ENCODE measurements at places on chromosomes 2 and 18.

DNA sequence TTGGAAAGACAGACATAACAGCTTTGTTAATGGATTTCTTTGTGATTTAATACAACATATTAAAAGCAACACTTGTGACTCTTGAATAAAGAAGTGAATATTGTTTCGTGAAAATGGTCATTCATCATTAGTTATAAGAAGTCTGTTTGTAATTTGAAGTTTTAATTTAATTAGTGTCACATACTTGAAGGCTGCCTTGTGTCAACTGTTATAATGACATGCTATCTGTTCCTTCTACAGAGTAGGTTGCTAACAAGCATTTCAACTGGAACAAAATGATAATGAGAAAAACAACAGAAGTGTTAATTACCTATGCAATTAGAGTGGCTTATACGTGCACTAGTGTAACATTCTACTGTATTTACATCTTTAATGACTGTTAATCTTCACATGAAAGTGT, 624.7 kb downstream of the LRP1B start:
- no peak for DNase-seq

DNA sequence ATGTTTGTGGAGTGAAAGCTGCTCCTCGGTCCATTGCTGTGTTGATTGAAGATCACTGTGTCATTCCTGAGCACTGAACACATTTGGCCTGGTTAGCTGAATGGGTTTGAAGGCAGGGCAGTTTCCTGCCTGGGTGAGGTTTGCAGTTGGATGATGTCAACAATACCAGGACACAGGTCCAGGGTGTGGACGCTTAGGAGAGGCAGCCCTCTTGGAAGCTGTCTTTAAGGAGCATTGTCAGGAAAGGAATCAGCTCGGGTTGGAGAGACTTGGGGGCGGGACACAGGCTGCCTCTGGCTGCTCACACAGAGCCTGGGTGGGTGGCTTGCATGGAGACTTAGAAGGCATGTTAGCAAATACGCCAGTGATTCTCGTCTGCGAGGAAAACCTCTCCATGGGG, 237.7 kb downstream of the SEPTIN10 start:
- DNase-seq = no peak

DNA sequence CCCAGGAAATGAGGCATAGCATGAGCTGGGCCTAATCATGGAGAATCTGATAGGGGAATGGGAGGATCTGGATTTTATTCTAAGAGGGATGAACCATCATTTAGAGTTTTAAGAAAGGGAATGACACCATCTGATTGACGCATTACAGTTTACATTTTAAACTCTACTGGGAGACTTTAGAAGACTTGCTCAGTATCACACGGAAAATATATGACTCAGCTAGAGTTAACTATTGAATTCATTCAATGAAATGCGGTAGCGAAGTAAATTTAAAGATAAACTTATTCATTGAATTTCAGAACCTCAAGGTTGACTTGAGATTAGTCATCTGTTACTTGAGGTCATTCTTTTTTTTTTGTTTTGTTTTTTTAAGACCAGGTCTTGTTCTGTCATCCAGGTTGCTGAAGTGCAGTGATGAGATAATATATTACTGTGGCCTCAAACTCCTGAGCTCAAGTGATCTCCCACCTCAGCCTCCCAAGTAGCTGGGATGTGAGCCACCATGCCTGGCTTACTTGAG, 25.0 kb downstream of the MC4R start:
- DNase-seq = no peak

- DNase-seq = no peak
Observed at GRCh38 chr2:18993756-18994338, 364.6 kb downstream of the OSR1 start.

- no peak for DNase-seq
Observed at GRCh38 chr2:155169317-155169716, 470.8 kb downstream of the KCNJ3 start.

DNA sequence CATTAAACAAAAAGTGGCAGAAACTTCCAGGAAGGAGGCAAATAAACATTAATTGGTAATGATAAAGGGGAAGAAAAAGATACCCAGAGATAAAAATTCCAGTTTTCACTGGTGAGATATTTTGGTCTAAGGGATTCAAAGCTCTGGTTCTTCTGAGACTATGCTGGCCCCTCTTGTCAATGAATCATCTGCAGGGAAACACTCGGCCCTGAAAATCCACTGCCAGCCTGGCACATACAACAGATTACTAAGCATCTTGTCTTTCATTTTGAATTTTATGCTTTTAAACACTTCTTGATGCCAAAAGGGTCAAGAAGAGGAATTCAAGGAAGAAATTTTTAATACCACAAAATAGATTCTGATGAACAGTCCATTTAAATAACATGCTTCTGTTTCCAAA, 1603.8 kb upstream of the ZEB2 start:
- DNase-seq = no peak

DNA sequence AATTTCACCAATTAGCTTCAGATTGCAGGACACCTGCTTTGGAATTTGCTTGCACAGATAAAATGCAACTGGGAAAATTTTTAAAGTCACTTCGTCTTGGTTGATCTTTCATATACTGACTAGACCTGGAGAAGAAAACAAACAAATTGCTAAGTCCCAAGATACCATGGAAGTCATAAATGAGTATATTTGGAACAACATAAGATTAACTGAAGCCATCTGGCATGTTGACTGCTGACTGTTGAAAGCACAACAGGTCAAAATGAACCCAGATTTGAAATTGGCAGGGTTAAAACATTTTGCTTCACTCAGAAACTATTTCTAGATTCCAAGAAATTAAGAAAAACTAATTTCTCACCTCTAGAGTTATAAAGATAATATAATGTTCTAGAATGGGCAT, 470.7 kb downstream of the LPIN1 start:
- DNase-seq = no peak

DNA sequence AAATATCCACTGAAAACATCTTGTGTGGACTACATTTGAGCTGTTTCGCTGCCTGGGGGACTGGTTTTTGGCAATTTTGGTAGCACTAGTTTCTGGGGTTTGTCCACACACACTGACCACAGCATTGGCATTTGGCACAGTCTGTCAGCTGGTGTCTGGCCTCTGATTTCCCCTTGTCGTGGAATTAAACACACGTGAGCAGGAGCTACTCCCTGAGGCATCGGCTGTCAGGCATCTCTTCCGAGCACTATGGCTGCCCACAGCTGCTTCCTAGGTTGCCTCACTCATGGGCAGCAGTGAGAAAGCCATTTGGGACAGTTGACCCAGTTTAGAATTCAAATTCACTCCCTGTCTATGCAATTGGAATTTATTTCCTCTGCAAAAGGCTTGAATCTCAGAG, 46.8 kb upstream of the FZD5 start:
- DNase-seq = no peak

- DNase-seq = no peak
Observed at GRCh38 chr2:174122185-174122584, 126.1 kb downstream of the OLA1 start.

DNA sequence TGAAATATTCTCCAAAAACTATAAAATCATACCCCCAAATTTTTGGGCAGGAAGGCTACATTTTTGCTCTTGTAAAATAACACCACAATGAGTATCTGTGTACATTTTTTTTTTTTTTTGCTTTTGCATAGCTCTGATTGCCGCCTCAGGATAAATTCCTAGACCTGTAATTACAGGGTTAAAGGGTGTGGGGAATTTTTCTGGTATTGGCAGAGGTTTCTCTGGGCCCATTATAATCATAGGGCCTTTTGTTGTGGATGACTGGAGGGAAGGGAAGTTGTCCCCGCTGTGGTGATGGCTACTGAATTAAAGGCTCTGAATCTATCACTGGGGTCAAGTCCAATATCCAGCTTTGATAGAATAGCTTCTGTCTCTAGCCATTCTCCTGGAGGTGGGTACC, 26.6 kb downstream of the CCDC195 start:
- no peak for DNase-seq

GRCh38 chr18:27695052-27695451, 481.9 kb downstream of the CDH2 start:
- DNase-seq = no peak

DNA sequence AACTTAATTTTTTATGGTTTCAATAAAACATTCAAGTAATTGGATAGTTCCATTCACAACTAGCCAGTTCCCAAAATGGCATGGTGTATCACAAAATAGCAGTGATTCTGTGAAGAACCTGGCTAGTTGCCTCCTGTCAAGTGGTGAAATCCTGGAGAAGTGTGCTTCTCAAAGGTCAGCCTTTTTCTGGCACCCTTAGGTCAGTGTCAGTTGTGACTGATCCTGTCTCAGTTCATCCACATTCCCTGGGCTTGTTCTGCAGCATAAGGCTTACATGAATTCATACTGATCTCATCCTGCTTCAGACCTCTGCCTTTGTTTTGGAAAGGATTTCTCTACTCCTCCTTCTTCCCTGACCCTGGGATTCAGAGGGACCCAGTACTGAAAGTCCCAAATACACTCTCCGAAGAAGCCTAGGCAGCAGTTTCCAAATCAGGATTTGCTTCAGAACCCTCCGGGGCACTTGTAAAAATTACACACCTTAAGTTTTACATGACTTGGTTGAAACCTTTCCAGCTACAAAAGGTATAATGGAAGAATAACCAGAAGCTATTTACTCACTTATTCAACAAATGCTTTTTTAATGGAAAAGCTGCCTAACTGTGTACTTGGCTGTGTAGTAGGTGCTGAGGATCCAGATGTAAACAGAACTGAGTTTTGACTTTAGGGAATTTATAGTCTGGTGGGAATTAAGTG, 11.0 kb downstream of the MAP3K20 start:
- no peak for DNase-seq

DNA sequence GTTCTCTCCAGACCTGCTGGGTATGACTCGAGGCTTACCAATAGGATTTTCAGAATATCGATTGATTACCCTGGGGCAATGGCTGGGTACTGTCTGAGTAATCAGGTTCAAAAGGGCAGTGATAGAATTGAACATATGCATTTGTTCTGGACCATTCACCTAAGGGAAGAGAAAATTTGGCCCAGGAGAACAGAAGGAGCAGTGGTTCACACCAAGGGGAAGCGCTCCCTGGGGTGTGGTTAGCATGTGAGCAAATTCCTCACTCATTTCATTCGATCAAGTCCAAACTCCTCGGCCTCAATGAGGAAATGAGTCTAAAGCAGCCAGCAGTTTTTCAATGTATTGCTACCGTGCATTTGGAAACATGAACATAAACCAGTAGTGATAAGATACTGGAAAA, 55.6 kb downstream of the CYP26B1 start:
- DNase-seq = no peak

GRCh38 chr2:11786592-11786991, 40.2 kb downstream of the LPIN1 start:
- no peak for DNase-seq

GRCh38 chr2:159613091-159613490, 3.3 kb downstream of the BAZ2B start:
- DNase-seq = no peak

DNA sequence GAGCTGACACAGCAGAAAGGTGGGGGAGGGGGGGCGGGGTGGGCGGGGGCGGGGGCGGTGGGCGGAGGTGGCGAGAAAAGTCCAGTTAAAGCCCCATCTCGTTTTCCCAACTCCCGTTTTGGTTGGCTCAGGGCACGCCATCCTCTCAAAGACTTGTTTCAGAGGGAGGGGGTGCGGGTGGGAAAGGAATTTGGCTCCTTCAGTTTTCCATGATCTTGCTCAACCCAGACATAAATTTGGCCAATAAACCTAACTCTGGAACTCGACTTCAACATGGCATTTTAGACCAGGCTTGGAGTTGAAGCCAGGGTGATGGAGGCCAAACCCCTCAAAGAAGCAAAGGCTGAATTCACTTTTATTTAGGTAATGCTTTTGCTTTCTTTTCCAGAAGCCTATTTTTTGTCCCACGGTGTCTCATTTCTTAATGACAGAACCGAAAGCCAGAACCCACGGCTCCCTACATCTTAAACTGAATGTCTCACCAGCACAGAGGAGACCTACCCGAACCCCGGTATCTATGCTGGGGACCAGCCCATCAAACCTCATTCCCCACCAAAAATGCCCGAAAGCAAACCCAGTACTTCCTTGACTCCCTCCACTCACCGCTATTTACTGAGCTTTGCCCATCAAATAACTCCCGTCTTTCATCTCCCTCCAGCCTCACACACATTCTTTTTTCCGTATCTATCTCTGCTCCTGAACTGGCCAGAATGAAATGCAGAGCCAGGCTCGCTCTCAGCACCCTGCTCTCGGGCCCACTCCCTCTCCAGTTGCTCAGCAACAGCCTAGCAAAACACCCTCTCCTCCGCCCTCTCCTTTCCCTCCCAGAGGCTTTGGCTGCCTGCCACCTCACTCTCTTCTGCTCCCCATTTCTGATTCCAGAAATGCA, 4.3 kb downstream of the IGFBP5 start:
- DNase-seq = peak; percentile 46

DNA sequence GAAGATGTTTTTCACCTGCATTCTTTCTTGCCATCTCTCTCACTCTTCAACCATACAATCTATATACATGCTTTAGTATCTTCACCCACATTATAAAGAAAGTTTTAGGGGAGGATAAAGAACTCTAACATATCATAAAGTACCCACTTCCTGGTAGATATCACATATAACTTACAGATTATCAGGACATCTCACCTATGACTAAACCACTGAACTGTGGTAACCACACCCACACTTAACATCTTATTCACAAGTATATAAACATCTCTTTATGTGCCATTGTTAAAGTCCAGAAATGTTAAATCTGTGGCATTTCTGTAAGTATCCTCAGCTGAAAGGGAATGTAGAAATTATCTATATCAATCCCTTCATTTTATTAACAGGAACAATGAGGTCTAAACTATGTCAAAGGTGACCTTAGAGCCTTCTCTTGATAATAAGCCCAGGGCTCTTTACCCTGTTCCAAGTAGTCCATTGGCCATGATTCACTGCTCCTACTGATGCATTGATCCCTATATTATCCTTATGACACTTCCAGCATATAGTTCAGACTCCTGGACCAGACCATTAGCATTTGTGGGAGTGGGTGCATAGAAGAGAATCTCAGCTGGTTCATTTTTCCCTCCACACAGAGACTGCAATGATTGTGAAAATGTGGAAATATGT, 182.4 kb downstream of the SUCLG1 start:
- no peak for DNase-seq

DNA sequence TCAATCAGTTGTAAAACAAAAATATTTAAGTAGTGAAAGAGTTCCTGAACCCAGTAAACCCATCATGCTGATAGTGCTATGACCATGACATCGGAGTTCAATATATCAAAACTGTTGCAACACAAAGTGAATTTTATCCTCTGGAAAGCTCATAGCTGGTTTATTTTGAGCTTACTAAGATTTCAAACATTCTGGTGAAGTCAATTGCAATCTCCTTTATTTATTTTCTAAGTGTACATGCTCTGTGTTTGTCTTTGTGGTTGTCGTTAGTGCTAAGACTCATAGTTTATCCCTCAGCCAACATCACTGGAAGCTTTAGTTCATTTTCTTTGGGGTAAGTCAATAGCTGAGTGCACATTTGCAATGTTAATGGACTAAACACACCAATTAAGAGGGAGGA, 91.9 kb downstream of the QPCT start:
- no peak for DNase-seq

GRCh38 chr18:57437402-57437765, 2.2 kb downstream of the ONECUT2 start:
- no peak for DNase-seq
